ENCODE measurements at places on chromosomes 4 and X.

DNA sequence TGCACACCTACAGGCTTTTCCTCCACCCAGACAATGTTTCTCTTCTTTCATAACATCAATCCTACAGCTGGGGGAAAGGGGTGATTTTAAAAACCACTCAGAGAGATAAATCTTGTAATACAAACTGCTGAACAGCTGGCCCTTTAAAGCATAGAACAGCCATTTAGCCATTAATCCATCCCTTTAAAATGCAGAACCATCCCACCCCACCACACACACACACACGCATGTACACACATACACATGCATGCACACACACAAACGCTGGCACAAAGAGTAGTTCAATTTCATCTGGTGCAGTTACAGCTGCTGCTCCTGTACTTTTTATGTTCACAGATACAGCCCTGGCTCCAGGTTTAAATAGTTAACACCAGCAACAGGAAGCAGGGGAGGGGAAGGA, 426.1 kb downstream of the MID1IP1 start:
- DNase-seq = no peak

- no peak for DNase-seq
Measured at GRCh38 chrX:110987292-110987691, 108.7 kb upstream of the PAK3 start.

GRCh38 chr4:7703688-7704087, 236.0 kb downstream of the AFAP1 start:
- no peak for DNase-seq

GRCh38 chrX:45485719-45486118, 285.0 kb upstream of the DIPK2B start:
- DNase-seq = no peak

GRCh38 chrX:17500145-17500579, 125.2 kb downstream of the NHS start:
- no peak for DNase-seq

GRCh38 chr4:1619151-1619672, 64.9 kb downstream of the FAM53A start:
- no peak for DNase-seq

DNA sequence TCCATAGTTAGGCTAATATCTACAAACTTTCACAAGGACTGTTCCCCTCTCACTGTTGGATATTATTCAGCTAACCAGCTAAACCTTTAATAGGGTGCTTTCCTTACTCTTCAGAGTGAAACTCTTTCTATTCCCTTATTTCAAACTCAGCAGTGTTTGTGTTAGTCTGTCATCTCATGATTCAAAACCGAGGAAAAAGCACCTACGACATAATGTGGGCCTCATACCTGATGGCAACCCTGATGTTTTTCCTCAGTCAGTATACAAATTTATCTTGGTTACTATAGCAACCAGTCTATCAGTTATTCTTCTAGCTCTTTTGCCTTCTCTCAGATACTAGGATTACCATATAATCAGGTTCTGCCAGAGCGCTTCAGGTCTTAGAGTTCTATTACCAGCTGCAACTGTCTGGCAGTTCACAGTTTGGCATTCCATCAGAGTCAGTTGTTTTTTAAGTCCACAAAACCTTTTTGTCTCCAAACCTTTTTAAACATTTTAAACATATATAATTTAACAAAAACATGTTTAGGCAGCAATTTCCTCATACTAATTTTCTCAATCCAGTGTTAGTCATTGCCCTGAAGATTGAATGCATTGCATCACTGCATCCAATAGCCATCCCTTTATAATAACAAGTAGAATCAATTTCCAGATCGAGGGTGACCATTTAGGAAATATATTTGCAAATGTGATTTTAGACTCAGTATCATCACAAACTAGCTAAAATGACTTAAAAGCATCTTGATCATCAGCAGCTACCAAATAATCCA, 7.4 kb downstream of the WDR44 start:
- no peak for DNase-seq

DNA sequence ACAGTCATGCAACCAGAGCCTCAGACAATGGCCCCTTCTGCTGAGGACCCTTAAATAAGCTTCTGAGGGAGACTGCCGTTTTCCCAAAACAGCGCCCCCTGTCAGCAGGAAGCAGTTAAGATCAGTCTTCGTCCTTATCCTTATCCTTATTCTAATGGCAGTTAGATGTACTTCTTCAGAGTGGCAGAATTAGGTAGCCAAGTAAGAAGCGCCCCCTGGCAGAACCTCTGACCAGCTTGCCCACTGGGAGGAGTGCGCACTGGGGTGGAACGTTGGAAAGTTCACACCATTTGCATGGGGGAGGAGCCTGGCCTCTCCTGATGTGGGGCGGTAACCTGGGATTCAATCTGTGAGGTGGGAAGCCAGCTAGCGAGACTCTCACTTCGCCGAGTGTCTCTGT, 133.6 kb upstream of the QRFPR start:
- no peak for DNase-seq

DNA sequence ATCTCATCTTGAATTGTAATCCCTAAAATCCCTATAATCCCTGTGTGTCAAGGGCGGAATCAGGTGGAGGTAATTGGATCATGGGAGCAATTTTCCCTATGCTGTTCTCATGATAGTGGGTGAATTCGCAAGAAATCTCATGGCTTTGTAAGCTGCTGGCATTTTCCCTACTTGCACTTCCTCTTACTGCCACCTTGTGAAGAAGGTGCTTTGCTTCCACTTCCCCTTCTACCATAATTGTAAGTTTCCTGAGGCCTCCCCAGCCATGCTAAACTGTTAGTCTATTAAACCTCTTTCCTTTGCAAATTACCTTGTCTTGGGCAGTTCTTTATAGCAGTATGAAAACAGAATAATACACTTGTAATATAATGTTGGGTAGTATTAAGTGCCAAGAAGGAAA, 1087.4 kb upstream of the SLIT2 start:
- DNase-seq = no peak

- DNase-seq = no peak
Measured at GRCh38 chrX:129813662-129814368, 29.9 kb downstream of the ZDHHC9 start.
